ENCODE measurements at places on chromosomes 2 and 18. TPM values are rescaled to one million over a fixed set of nuclear protein-coding genes. Genes with fewer than 3 reads are reported as not detected.

Gene TYMS
- polyA plus RNA-seq: 2.2 TPM

Gene IL36A
- polyA plus RNA-seq: 0.45 TPM

Gene SKA1
- not detected for polyA plus RNA-seq

Gene MYL1
- 3.4 TPM for polyA plus RNA-seq

Gene CFC1B
- polyA plus RNA-seq: not detected

Gene PRSS56
- polyA plus RNA-seq: not detected

Gene HIBCH
- polyA plus RNA-seq: 14.9 TPM

Gene CCDC68
- 3.7 TPM for polyA plus RNA-seq

Gene KCNJ3
- 0.41 TPM for polyA plus RNA-seq

Measured in adipose tissue (tissue), 3 donors.